ENCODE measurements at places on chromosomes 4 and X. TPM values are rescaled to one million over a fixed set of nuclear protein-coding genes. Genes with fewer than 3 reads are reported as not detected.
A peak's percentile ranks its signal among the peaks of the same experiment; 100 is the strongest.

DNA sequence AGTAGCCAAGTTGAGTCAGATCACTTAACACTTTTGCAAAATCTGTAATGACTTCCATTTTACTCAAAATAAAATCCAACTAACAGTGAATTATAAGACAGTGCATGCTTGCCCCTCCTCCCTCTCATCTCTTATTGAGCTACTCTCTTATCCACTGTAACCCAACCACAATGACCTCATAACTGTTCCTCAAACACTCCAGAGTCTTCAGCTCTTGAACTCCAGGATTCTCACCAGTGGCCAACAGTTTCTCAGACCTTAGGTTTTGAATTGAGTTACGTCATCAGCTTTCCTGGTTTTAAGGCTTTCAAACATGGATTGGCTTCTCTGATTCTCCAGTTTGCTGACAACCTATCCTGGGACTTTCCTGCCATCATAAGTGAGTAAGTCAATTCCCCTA lies 938.3 kb downstream of the RAB28 start:
- DNase-seq, result no peak

DNA sequence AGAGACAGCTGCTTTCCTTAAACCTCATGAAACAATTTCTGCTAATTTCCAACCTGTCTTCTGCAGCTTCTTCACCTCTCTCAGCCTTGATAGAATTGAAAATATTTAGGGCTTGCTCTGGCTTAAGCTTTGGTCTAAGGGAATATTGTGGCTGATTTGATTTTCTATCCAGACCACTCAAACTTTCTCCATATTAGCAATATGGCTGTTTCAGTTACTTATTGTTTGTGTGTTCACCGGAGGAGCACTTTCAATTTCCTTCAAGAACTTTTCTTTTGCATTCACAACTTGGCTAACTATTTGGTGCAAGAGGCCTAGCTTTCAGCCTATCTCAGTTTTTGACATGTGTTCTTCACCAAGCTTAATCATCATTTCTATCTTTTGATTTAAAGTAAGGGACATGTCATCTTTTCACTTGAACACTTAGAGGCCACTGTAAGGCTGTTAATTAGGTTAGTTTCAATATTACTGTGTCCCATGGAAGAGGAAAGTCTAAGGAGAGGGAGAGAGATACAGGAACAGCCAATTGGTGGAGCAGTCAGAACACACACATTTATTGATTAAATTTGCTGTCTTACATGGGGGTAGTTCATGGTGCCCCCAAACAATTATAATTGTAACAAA lies 213.2 kb downstream of the RASL11B start:
- DNase-seq, result no peak

The GAGE12E gene
- not detected for total RNA-seq

DNA sequence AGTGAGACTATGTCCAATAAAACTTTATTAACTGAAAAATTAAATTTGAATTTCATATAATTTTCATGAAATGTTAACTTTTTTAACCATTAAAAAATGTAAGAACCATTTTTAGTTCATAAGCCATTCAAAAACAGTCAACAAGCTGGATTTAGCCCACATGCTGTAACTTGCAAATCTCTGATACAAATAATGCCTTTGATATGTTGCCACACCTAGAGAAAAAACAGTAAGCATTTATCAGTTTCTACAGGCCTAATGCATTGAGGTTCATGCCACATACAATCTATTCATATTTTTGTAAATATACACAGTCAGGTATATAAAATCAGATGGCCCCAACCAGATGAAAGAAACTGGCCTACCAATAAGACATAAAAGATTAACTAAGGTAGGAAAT lies 52.8 kb downstream of the LCORL start:
- DNase-seq, result no peak

DNA sequence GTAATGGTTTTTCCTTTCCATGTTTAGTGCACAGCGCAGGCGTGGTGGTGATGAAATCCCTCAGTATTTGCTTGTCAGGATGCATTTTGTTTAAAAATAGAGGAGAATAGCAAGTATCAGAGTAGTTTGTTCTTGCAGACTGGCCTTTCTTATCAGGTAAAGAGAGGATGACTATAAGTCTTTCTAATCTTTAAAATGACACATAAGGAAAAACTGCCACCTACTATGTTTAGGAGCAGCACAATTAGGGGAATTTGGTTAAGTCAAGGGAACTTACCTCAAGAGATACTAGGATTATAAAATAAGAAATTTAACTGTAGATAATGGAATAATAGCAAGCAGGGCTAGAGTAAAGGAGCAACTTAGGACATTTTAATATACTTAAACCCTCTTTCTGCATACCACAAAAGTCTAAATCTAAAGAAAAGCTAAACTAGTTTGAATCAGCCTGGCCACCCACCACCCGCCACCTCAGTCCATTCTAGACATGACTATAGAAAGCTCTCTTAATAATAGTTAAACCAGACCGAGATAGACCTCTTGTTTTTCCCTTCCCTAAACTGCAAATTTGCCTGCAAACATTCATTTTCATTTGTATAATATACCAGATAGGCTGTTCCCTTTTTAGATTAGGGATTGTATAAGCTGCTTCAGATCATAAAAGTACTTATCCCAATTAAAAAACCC lies 62.0 kb downstream of the APOOL start:
- DNase-seq, result no peak

DNA sequence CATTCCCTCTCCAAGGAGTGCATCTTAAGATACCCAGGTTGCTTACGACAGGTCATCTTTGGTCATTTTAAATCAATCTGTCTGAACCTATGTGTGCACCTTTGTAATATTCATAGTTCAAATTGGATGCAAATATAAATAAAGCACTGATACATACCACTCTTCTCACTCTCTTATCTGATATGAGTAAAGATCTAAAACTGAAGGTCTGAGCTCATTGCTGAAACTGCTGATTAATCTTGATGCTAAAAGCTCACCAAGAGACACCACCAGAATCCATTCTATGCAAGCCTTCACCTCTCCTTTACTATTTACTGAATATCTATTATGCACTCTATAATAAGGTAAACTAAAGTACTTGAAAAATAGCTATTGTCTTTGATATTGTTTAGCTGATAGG lies 16.6 kb downstream of the HSD17B13 start:
- DNase-seq, result no peak

The CYSLTR1 gene
- not detected for total RNA-seq

GRCh38 chrX:18951032-18951431 lies 32.9 kb downstream of the PHKA2 start:
- DNase-seq, result no peak

- DNase-seq, result no peak
Measured at GRCh38 chr4:166816890-166817289, 417.4 kb downstream of the SPOCK3 start.

GRCh38 chr4:113811359-113811758 lies 49.8 kb upstream of the CAMK2D start:
- DNase-seq, result no peak

DNA sequence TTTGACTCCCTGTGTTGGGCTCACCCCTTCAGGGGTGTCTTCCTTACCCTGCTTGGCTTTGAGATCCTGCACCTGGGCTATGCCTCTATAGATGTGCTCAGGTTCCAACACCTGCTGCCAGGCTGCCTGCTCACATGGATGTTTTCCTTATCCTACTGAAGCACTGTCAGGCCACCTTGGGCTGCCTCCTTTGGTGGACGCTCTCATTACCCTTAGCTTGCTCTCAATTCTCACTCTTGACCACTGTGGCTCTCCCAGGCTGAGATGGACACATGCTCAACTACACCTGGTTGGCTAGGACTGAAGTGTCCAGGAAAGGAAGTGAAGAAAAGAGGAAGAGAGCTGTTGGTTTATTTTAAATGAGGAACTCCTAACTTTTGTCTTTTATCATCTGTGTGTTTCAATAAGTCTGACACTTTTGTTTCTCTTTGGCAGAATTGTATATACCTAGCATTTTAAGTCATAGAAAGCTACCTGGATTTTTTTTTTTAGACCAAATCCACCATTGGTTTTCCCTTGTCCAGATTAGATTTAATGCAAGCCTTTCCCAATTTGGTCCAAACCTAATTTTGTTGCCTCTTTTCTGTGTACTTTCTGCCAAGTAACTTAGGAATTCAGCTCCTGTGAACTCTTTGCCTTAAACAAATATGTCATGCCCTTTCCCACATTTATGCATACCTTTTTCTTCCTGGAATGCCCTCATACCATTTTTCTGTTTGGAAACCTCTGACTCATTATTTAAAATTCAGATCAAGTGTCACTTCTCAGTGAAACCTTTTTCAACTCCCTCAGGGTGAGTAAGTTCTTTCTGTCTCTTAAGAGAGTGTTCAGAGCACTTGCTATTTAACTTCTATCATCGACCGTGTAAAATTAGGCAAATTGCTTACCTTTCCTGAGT lies 175.8 kb downstream of the GC start:
- DNase-seq, result peak; percentile 2

- DNase-seq, result peak; percentile 93
Measured at GRCh38 chr4:151169223-151169622, 69.8 kb downstream of the RPS3A start.

DNA sequence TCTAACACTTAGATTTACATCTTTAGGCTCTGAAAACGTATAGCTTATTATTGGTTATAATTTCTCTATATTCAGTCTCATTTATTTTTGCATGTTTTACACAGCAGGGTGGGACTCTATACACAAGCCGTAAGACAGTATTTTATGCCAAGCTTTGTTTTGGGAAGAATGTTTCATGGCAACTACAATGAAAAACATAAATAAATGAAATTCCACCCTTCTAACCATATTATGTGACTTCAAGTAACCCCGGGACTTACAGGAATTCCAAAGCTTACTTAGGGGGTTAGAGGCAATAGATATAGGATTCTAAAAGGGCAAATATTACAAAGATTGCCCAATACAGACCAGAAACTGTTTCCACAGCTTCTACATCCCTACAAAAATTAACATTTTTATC lies 370.9 kb downstream of the PRR32 start:
- no peak for DNase-seq

Measured in HFFc6 (cell line).